ENCODE measurements at places on chromosomes 4 and X. TPM values are rescaled to one million over a fixed set of nuclear protein-coding genes. Genes with fewer than 3 reads are reported as not detected.

Gene ATP7A
- 7.8 TPM for total RNA-seq

Gene PABPC1L2A
- not detected for total RNA-seq

Gene DMD
- total RNA-seq: 0.54 TPM

- DNase-seq: no peak
Measured at GRCh38 chr4:134691915-134692314, 490.3 kb upstream of the PABPC4L start.

DNA sequence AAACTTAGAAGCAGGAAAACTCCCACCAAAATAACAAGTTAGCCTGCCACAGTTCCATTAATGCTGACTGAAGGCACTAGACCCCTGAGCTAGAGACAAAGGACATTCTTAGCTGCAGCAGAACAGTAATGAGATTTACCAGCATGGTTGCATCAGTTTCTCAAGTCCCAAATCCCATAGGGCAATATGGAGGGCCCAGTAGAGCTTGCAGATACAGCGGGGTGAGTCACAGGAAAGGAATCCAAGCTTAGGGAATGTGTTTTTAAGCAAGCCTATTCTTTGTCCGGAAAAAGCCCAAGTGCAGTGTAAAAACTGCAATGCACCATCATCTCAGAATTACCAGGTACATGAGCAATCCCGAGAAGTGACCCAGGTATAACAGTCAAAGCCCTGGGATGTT, 51.3 kb upstream of the EXOC1L start:
- no peak for DNase-seq

- DNase-seq: no peak
Measured at GRCh38 chrX:110836451-110836850, 40.8 kb upstream of the CHRDL1 start.

DNA sequence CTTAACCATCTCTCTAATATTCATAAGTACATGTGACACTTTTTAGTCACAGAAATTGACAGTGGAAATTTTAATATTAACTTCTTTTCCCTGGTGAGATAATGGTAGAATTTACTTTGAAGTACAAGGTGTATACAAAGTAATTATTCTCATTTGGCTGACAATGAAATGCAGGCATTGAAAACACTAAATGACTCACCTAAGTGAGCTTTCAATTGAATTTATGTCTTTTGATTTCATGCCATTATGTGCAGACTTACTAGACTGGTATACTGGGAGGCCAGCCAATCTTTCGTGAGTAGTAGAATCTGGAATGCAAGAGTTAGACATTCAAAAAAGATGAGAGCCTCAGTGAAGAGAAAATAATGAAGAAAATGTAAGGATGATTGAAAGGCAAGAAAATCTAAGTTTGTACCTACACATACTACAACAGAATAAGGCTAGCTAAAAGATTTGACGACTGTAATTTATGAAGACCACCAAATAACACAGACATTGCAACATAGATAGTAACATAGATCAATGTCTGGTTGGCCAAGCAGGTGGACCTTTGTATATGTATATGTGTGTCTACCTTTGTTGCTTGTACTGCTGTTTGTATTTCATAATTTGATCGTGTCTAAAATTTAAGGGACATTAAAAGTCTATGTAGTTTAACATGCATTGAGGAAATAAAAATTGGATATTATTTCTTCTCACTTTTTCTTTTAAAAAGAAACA, 459.7 kb downstream of the IL15 start:
- no peak for DNase-seq

GRCh38 chr4:49002931-49003330, 16.9 kb downstream of the CWH43 start:
- no peak for DNase-seq

- DNase-seq: no peak
Measured at GRCh38 chr4:184792950-184793555, 32.7 kb downstream of the ACSL1 start.

DNA sequence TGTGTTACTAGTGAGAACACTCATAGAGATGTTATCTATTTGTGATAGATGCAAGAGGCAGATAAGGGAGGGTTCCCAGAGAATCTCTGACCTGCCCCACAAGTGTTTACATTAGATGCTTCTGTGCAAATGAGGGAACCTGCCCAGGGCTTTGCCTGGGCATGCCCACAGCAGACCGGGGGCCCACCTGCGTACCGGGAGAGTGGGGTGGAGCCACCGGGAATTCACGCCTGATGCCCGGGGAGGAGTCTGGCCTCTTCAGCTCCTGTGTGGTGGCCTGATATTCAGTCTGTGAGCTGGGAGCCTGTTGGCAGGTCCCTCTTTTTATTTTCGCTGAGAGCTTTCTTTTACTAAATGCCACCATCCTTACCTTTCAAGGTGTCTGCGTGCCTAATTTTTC, 155.7 kb downstream of the SNCA start:
- no peak for DNase-seq
